ENCODE measurements at places on chromosomes 4 and X. TPM values are rescaled to one million over a fixed set of nuclear protein-coding genes. Genes with fewer than 3 reads are reported as not detected.

DNA sequence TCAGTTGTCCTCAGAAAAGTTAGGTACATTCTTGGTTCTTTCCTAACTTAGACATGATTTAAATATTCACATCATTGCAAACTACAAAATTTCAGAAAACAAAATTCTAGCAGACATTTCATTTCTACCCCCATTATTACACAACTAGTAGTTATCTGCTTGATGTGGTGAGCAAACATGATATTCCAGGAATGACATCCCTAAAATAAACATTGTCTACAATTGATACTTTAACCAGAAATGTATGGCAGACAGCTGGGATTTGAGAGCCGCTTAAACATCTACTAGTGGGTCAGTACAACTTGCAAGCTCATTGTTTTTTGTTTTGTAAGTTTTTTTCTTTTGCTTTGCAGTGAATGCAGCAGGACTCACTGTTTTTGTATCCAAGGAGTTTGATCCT lies 32.1 kb upstream of the AMBN start:
- no peak overlapping the region for H3K4me3 ChIP-seq
- peaks cover 29% of the 10 kb centered on the region for H3K4me1 ChIP-seq
- H3K36me3 ChIP-seq = no peaks in the 10 kb centered on the region
- no peak for DNase-seq

P2RY8 gene
- total RNA-seq = not detected

DNA sequence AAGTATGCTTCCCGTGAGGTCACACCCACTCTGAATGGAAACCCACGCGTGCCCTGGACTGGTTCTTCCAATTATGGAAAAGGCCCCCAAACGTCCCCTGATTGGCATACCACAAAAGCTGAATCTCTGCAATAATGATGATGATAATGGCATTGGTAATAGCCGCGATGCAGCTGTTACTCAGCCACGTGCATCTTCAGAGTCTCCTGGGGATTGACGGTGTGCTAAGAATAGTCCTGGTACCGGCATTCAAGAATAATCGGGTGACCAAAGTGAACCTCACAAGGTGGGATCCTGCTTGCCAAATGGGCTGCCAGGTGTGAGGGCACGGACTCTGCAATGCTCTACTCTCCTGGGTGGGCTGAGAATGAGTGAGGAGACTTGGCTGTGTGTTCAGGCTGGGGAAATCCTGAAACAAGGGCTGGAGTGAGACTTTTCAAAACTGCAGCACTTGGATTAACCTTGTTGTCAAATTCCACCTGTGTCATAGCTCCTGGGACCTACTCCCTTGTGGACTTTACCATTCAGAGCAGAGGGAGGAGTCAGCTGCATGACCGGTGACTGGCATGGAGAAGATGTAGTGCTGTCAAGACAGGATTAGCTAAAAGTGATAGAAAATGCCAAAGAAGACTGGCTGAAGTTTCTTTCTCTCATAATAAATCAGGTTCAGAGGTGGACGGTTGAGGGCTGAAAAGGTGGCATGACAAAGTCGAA lies 615.4 kb downstream of the MID1IP1 start:
- H3K36me3 ChIP-seq = no peaks in the 10 kb centered on the region
- H3K4me1 ChIP-seq = peaks cover 24% of the 10 kb centered on the region
- DNase-seq = no peak

- H3K27ac ChIP-seq = no peak overlapping the region
- peaks cover 4% of the 10 kb centered on the region for H3K4me1 ChIP-seq
- no peaks in the 10 kb centered on the region for H3K27me3 ChIP-seq
- DNase-seq = no peak
- no peaks in the 10 kb centered on the region for H3K36me3 ChIP-seq
These were observed 399.9 kb upstream of the CNKSR2 start for GRCh38 chrX:20974326-20974725.

DNA sequence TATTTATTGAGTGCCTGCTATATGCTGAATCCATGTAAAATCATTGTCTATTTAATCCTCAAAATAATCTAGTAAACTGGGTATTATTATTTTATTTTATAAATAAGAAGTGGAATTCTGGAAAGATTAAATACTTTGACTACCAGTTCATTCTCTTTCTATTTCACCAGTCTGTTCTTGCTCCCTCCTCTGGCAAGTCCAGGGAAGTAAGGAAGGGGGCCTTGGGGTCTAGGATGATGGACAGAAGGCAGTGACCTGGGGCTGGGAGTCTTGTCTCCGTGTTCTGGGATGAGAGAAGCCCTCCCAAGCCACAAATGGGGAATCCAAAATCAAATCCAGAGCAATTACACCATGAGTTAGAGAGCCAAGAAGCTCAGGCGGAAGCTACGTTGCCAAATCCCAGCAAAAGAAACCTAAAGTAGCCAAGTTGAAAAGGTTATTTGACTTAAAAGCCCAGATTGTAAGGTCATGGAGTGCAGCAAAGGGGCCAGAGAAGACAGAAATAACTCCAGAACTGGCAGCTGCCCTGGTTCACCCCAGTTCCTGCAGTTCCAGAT lies 28.3 kb upstream of the PARM1 start:
- H3K4me3 ChIP-seq = no peak overlapping the region
- no peaks in the 10 kb centered on the region for H3K27me3 ChIP-seq
- H3K36me3 ChIP-seq = no peaks in the 10 kb centered on the region
- no peak overlapping the region for H3K27ac ChIP-seq
- no peak for DNase-seq

TECRL gene
- total RNA-seq = not detected

DNA sequence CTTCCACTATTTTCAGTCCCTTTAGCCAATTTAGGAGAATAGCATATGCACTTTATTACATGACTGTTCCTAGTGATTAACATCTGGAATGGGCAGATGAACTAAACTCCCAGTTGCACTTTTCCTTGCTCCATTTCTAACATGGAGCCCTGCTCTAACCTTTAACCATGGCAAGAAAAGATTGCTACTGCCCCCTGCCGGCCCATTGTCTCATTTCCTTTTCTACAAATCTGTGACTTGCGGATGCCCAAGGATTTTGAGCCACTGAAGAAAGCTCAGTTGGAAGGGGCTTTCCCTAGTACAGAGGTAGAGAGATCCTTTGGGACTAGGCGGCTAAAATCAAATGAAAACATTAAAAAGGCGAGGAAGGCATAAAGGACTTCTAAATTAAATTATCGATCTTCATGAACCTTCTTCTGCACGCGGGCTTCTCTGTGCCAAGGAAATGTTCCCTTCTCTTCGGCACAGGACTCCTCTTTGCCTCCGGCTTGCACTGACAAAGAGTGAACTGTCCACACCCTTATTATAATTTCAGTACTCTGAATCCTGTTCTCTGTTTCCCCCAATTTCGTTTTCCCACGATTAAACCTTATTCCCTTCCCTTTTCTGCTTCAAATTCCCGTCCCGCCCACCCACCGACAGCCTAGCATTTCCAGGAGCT lies 577 bp upstream of the GLRA2 start:
- peak overlapping the region; percentile 71 for H3K4me3 ChIP-seq
- H3K27ac ChIP-seq = no peak overlapping the region
- peak; percentile 54 for DNase-seq
- peaks cover 2% of the 10 kb centered on the region for H3K4me1 ChIP-seq
- peaks cover 3% of the 10 kb centered on the region for H3K27me3 ChIP-seq

SETD7 gene
- total RNA-seq = 13.8 TPM

- H3K27me3 ChIP-seq = no peaks in the 10 kb centered on the region
- H3K4me3 ChIP-seq = no peak overlapping the region
- peaks cover 8% of the 10 kb centered on the region for H3K36me3 ChIP-seq
- H3K4me1 ChIP-seq = peaks cover 1% of the 10 kb centered on the region
- H3K27ac ChIP-seq = no peak overlapping the region
These were observed 9.7 kb upstream of the MSANTD1 start for GRCh38 chr4:3239303-3239702.

TAF1 gene
- 34.6 TPM for total RNA-seq

GAGE12E gene
- total RNA-seq = not detected

- no peaks in the 10 kb centered on the region for H3K36me3 ChIP-seq
- H3K27me3 ChIP-seq = no peaks in the 10 kb centered on the region
- no peaks in the 10 kb centered on the region for H3K4me1 ChIP-seq
- no peak overlapping the region for H3K4me3 ChIP-seq
- no peak overlapping the region for H3K27ac ChIP-seq
- no peak for DNase-seq
These were observed 119.8 kb downstream of the AMELX start for GRCh38 chrX:11412715-11413623.

DNA sequence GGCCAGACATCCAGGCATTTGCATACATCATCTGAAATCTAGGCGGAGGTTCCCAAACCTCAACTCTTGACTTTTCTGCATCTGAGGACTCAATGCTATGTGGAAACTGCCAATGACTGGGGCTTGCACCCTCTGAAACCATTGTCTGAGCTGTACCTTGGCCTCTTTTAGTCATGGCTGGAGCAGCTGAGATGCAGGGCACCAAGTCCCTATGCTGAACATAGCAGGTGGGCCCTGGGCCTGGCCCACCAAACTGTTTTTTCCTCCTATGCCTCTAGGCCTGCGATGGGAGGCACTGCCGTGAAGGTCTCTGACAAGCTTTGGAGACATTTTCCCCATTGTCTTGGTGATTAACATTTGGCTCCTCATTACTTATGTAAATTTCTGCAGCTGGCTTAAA lies 22.7 kb downstream of the PBDC1 start:
- H3K27me3 ChIP-seq = no peaks in the 10 kb centered on the region
- H3K4me3 ChIP-seq = no peak overlapping the region
- H3K27ac ChIP-seq = no peak overlapping the region
- H3K4me1 ChIP-seq = no peaks in the 10 kb centered on the region
- no peak for DNase-seq
- H3K36me3 ChIP-seq = peaks cover 10% of the 10 kb centered on the region

DNA sequence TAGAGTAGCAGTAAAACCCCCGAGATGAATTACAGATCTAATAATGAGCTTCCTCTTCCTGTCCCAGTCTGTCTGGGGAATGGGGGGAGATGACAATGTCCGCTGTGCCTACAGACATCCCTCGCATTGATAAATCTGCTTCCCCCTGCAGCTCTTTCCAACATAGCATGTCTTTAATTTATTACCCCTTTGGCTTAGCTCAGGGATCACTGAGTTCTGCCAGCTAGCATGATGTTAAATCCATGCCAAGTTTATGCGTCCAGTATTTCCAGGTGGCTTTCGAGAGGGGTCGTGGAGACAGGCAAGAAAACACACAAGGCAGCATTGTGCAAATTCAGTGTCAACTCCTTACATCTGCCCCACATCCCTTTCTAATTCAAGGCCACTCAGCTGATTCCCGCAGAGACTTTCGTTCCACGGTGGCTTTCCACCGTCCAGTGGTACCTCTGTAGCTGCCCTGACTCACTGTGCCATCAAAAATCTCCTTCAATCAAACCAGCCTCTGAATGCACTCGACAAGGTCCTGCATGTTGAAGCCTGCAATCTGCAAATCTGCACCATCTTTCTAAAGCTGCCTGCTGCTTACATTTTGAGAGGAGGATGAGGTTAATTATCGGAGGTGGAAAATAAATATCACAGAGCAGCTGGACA lies 75.1 kb downstream of the MXRA5 start:
- H3K27me3 ChIP-seq = no peaks in the 10 kb centered on the region
- H3K4me3 ChIP-seq = no peak overlapping the region
- no peaks in the 10 kb centered on the region for H3K36me3 ChIP-seq
- peak overlapping the region; percentile 33 for H3K27ac ChIP-seq
- DNase-seq = no peak
- no peaks in the 10 kb centered on the region for H3K4me1 ChIP-seq

- no peak for DNase-seq
- no peak overlapping the region for H3K4me3 ChIP-seq
- H3K27ac ChIP-seq = no peak overlapping the region
- no peaks in the 10 kb centered on the region for H3K4me1 ChIP-seq
- H3K27me3 ChIP-seq = no peaks in the 10 kb centered on the region
- peaks cover 5% of the 10 kb centered on the region for H3K36me3 ChIP-seq
These were observed 87.1 kb downstream of the HDX start for GRCh38 chrX:84415140-84415539.

TMSB15B gene
- 20.9 TPM for total RNA-seq

SSX2 gene
- total RNA-seq = not detected

SOX3 gene
- total RNA-seq = 21.7 TPM

PRR32 gene
- not detected for total RNA-seq

- no peak overlapping the region for H3K27ac ChIP-seq
- no peaks in the 10 kb centered on the region for H3K27me3 ChIP-seq
- H3K36me3 ChIP-seq = no peaks in the 10 kb centered on the region
- no peak overlapping the region for H3K4me3 ChIP-seq
- DNase-seq = no peak
These were observed 189.1 kb downstream of the PCDH18 start for GRCh38 chr4:137343221-137343620.

GRCh38 chr4:184298254-184298653 lies 80.6 kb upstream of the ENPP6 start:
- no peak overlapping the region for H3K27ac ChIP-seq
- no peak for DNase-seq
- H3K4me3 ChIP-seq = no peak overlapping the region
- peaks cover 4% of the 10 kb centered on the region for H3K36me3 ChIP-seq
- peaks cover 6% of the 10 kb centered on the region for H3K4me1 ChIP-seq

Measured in progenitor cell of endocrine pancreas (in vitro differentiated cells).